Left colon (tissue), 2 donors: ENCODE measurements at places on chromosomes 2 and 18. TPM values are rescaled to one million over a fixed set of nuclear protein-coding genes. Genes with fewer than 3 reads are reported as not detected.

DNA sequence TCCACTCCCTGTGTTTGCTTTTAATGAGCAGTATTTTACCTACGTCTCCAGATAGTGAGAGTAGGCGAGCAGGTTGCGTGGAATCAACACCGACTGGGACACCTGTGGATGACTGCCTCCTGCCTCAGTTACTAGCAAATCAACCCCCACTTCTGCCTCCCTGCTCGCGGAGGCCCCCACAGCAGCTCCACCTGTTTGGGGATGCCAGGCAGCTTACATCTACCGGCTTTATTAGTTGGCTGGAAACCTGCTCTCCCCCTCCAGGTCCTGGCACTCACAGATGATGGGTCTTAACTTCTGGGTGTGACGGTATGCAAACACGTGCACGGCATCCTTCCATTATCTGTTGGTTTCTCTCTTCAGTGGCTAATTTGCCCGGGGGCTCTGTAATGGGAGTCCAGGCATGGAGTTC is 164.4 kb upstream of the SESTD1 start:
- no peak for DNase-seq

DNA sequence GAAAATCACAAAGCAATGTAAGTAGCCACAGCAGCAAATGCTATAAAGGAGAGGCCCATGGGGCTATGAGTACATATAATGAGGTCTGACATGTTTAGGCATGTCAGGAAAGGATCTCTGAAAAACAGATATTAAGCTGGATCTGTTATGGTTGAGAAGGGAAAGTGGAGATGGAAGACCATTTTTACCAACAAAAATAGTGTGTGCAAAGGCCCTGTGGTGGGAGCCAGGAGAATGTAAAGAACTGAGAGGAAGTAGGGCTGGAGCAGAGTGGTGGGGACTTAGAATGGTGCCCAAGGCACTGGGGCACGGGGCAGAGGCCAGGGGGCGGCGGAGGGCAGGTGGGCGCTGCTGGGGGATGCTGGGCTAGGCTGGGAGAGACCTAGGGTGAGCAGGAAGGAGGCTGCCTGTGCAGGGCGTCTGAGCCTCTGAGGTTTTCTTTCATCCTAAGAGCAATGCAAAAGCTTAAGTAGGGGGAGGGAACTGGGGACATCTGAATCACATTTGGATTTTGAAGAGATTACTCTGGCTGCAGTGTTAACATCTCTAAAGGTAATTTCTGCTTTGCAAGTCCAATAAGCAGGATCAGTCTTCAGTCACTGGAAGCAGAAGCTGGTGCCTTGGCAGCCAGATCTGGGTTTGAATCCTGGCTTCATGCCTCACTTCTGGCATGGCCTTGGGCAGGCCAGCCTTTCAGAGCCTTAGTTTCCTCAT is 4.9 kb upstream of the AGFG1 start:
- no peak for DNase-seq

Gene LRATD1
- 136 TPM for total RNA-seq

Gene SGO2
- total RNA-seq: 2.6 TPM

Gene IL36RN
- not detected for total RNA-seq

GRCh38 chr2:69716555-69717120 is 25.3 kb upstream of the ANXA4 start:
- no peak for DNase-seq

DNA sequence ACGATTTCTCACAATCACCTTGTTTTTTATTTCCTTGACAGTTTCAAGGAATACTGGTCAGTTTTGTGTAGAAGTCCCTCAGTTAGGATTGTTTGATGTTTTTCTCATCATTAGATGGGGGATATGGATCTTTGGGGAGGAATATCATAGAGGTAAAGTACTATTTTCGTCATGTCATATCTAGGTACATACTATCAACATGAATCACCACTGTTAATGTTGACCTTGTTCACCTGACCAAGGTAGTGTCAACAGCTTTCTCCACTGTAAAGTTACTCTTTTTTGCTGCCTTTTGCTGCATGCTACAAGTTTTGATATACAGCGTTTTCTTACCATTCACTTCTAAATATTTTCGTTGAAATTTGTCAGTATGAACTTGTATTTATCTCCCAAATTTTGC is 32.7 kb downstream of the NLRC4 start:
- no peak for DNase-seq

GRCh38 chr2:54708584-54709335 is 14.7 kb upstream of the EML6 start:
- peak; percentile 66 for DNase-seq

DNA sequence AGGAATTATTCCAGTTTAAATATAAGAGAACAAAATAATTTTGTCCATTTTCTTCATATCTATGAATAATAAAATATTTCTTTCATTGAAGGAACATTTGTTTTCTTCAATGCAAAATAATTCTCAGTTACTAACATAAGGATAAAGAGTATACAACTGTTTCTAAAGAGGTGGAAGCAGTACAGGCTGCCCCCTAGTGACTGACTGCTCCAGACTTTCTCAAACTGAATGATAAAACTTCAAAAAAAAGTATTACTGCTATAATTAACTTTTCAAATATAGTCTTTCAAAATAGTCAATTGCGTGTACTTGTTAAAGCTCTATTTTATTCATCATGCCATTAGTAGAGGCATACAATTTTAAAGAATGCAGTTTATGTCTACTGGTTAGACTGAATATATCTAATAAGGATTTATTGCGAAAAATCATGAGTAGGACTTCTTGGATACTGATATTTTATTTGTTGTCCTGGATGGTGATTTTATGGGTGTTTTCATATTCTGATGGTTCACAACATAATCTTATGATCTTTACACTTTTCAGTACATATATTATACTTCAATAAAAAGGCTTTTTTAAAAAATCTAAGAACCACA is 100.1 kb downstream of the WDPCP start:
- DNase-seq: peak; percentile 8
